ENCODE measurements at places on chromosomes 3 and 15.

- no peak for DNase-seq
These were observed 1.6 kb upstream of the GCNT3 start for GRCh38 chr15:59609730-59610712.

DNA sequence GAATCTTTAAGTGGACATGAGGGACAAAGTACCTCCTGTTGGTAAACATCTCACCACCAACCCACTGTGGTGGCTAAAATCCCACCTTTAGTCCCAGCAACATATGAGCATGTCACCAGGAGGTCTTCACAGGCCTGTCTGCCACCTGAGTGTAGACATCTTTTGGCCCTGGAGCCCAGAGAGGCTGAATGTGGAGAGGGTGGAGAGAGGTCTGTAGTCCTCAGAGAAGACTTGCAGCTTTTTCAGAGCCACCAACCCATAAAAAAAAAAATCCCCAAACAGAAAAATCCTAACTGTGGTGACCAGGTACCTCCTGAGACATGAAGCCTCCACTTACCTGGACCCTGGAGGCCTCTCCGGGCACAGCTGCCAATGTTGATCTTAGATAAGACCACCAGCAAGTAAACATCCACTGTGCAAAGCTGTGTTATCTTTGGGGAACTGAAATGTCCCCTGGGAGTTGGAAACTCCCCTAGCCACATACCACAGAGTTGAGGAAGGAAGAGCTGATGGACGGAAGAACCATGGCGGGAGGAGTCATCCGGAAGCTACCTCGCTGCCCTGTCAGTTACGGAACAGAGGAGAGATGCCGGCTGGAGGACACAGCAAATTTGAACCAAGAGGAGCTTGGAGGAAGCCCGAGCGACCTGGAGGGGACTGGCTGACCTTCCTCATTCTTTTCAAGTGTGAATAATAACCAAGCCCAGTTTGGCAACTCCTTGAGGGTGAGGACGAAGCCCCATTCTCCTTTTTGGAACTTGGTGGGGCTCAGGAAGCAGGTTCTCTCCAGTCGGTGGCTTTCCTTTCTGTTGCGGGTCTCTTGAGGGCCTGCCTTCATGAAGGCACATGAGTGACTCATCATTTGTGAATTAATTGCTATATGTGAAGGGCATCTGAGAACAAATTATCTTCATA lies at the start of gene GHRL:
TSS of gene GHRL (minus strand) at position 443 of the 915 bp plus-strand sequence. CDS start 2,767 bp downstream, outside the sequence.
- no peak for DNase-seq

DNA sequence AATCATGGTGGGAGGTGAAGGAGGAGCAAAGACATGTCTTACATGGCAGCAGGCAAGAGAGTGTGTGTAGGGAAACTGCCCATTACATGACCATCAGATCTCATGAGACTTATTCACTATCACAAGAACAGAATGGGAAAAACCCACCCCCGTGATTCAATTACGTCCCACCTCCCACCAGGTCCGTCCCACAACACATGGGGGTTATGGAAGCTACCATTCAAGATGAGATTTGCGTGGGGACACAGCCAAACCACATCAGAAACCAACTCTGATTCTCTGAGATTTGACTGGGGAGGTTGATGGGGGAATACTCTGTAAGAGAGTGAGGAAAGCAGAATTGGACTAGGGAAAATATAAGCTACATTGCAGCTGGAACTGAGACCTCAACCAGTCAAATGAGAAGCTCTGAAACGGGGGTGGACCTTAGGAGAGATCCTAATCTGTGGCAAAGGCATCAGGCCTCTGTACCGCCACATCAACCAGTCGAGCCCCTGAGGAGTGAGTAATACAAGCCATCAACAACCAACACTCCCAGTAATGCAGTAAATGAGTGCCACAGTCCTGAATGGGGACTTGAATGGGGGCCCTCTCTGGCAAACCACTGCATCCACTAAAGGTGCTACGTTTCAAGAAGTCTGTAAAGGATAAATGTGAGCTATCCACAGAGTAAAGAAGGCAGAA lies 207.9 kb upstream of the GADL1 start:
- no peak for DNase-seq

DNA sequence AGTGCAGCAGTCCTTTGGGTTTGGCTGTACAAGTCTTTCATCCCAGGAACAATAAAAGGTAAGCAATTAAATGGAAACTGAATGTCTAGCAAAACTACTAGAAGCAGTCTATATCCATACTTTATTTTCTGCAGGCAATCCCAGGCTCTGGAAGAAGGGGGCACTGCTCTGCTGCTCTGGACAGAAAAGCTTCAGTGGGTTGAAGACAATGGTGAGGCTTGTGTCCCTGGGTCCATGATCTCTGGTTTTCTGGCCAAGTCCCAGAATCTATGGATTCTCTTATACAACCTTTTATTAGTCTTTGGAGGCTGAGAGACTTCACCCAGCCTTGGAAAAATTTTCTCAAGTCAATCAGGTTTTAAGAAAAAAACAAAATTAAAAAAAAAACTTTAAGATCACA lies 35.6 kb downstream of the SCAP start:
- no peak for DNase-seq

DNA sequence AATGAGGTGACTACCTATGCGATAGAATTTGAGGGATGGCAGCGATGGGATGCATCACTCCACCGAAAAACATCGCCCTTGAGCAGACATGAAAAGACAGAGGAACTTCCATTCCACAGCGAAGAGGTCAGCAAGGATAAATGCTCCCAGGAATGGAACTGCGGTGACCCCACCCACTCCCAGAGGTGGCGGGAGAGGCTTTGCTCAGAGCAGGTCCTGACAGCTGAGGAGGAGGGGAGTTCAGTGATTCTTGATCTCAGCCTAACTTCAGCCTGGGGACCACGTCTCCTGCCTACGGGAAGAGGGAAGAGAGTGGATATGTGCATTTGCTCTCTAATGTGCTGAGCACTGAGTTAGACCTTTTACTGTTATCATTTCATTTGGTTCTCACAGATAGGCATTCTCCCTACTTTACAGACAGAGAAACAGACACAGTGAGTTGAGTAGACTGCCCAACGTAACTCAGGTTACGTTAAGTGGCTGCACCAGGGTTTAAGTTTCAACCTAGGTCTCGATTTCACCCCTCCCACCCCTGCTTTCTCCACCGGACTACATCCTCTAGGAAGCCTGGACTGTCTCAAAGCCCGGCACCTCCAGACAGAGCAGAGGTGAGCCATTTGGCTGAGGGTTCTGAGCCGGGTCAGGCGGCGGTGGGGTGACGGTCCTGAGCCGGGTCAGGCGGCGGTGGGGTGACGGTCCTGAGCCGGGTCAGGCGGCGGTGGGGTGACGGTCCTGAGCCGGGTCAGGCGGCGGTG lies 170.0 kb downstream of the RAB11A start:
- no peak for DNase-seq

DNA sequence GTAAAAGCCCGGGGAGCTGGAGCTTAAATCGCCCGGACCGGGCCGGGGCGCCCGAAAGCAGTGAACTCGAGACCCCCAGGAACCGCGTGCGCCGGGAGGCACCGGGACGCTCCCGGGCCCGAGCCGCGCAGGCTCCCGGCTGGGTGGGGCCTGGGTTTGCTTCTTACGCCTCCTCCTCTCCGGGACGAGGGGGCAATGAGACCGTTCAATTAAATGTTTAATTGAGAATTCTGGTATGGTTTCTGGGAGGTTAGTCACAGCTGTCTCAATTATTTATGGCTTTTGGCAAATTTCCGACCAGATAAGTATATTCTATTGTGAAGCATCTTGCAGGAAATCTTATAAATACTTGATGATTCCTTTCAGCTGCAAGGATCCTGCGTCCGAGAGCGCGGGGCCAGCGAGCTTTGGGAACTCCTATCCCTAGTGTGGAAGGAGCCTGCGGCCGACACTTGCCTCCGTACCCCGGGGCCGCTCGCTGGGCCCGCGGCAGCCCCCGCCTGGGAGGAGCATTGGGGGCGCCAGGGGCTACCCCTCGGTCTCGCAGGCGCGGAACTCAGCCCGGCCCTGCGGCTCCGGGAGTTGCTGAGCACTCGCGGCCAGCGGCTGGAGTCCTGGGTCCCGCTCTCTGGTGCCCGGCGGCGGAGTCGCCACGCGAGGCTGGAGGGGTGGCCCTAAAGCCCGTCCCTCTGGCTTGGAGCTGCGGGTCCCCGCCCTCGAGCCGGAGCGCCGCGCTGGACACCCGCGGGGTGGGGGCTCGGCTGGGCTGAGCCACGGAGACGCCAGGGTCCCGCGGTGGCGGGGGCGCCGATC lies 10.3 kb downstream of the ISL2 start:
- no peak for DNase-seq

DNA sequence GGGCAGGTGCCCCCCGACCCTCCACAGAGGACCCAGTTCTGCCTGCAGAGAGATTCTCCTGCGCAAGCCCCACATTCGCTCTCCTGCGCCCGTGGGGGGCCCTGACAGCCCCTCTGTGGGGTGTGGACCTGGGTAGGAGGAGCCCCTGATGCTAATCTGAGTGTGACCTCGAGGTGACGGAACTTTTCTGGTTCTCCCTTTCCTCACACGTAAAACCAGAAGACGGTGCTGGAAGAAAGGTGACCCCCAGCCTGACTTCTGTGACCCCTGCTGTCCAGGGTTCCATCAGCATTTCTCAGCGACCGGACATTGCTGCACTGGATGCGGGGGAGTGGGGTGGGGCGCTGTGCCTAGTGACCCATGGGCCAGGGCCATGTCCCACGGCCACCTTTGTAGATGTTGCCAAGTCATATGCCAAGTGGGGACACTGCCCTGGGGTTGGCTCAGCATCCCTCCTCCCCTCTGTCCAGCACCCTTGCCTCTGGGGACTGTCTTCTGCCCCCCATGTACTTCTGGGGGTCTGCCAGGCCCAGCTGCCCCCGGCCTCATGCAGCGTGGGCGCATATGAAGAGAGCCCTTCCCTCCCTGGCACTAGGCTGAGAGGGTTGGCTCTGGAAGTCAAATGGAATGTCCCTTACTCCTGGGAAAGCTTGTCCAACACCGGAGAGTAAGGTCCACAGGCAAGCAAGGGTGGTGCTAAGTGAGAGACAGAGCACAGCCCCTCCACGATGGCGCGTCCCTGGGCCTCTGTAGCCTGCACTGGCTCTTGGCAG lies 129.1 kb upstream of the MEF2A start:
- DNase-seq = no peak

GRCh38 chr3:37145611-37146010 lies 28.8 kb downstream of the LRRFIP2 start:
- DNase-seq = no peak

DNA sequence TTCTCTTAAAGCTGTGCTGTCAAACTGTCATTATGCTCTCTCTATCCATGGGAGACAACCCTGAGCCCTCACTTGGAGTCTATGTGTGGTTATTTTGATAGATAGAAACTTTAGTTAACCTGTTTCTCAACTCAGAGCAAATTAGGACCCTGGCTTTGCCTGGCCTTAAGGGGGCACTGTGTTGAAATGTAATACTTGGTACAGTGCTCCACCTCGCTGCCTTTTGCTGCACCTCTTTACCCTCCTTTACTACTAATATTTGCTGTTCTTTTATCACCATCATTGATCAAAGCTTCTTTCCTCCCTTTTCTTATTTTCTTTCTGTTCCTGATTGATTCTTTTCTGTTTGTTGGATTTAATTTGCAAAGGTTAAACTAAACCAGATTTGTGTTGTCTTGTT lies 34.3 kb downstream of the STT3B start:
- DNase-seq = no peak

GRCh38 chr3:54968546-54969172 lies 40.8 kb upstream of the LRTM1 start:
- no peak for DNase-seq

DNA sequence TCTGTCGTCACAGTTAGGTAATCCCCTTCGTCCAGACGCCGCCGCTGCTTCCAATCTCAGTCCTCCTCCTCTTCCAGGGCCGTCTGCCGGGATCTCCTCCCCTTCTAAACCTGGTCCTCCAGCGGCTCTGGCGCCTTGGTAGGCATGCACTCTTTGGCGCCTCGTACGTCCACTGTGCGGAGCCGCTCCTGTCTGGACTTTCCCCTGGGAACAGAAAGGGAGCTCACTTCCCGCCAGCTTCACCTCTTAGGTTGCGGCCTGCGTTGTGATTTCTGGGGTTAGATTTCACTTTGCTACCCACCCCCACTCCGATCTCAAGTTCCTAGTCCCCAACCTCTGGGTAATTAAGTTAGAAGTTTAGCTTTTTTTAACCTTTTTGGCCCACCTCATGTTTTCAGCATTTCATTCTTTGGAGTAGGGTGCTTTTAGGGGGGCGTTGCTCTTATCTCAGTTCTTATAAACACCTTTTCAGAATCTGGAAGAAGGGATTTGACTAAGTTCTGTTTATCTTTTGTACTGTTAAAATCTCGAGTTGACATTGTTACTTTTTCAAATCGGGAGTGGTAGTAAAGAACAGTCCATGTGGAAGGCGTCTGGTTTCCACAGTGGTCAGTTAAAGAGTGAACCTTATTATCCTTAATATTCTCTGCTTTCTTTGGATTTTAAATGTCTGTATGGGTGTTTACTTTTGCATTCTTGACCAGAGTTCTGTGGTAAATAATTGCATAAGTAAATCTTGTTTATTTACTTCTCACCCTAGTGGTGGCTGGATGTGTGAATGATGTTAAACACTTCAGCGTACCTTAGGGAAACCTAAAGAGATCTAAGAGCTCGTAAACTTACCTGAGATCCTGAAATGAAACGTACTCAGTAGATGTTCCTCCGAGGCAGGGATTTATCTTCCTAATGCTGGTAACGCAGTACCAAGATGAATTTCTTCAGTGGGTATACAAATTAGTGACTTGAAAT lies 611 bp downstream of the CTDSPL2 start:
- no peak for DNase-seq

GRCh38 chr3:149816986-149817385 lies 4.0 kb downstream of the RNF13 start:
- DNase-seq = no peak

GRCh38 chr15:100878130-100878529 lies 1.5 kb upstream of the ALDH1A3 start:
- DNase-seq = no peak

DNA sequence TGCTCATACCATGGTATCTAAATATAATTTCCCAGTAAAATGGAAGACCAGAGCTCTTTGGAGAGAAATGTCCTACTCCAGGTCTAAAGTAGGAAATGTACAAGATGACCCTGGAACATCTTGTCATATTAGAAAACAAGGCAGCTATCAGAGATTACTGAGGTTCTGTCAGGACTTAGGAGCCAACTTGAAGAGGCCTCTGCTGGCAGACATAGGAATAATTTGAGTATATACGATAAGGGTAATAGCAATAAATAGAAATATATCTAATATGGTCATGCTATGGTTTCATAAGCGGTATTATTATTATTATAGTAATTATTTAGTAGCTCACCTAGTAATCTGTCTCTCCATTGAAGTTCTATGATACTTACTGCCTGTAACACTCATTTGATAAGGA lies 224.2 kb downstream of the SOX2 start:
- DNase-seq = no peak
